ENCODE measurements at places on chromosomes 11 and 22. TPM values are rescaled to one million over a fixed set of nuclear protein-coding genes. Genes with fewer than 3 reads are reported as not detected.

DNA sequence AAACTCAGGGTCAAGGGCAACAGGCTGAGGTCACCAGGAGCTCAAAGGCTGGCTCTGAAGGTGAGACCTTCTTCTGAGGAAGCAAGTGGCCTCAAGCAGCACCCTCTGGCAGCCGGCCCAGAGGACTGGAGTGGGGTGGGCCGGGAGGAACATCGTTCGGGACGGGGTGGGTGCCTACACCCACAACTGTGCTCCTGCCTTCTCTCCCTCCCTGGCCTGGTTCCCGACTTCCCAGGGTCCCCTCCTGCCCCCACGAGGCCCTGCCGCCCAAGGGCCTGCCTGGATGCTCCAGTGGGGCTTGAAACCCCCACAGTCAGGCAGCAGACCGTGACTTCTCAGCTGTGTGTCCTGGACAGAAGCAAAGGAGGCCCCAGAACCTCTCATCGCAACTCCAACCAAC, 195.7 kb downstream of the IGLL1 start:
- no peak overlapping the region for H3K4me3 ChIP-seq
- no peak overlapping the region for H3K27ac ChIP-seq
- peaks cover 8% of the 10 kb centered on the region for H3K36me3 ChIP-seq

GRCh38 chr11:75311858-75312288, 39.6 kb downstream of the ARRB1 start:
- peak overlapping the region; percentile 93 for H3K27ac ChIP-seq
- peak; percentile 82 for DNase-seq
- H3K4me1 ChIP-seq = peaks cover 26% of the 10 kb centered on the region
- H3K4me3 ChIP-seq = peak overlapping the region; percentile 56
- H3K36me3 ChIP-seq = no peaks in the 10 kb centered on the region
- peaks cover 4% of the 10 kb centered on the region for H3K27me3 ChIP-seq

- H3K36me3 ChIP-seq = peaks cover 14% of the 10 kb centered on the region
- H3K27ac ChIP-seq = no peak overlapping the region
- peaks cover under 1% of the 10 kb centered on the region for H3K4me1 ChIP-seq
- no peak overlapping the region for H3K4me3 ChIP-seq
Measured at GRCh38 chr11:130171534-130171933, 12.0 kb downstream of the ST14 start.

DNA sequence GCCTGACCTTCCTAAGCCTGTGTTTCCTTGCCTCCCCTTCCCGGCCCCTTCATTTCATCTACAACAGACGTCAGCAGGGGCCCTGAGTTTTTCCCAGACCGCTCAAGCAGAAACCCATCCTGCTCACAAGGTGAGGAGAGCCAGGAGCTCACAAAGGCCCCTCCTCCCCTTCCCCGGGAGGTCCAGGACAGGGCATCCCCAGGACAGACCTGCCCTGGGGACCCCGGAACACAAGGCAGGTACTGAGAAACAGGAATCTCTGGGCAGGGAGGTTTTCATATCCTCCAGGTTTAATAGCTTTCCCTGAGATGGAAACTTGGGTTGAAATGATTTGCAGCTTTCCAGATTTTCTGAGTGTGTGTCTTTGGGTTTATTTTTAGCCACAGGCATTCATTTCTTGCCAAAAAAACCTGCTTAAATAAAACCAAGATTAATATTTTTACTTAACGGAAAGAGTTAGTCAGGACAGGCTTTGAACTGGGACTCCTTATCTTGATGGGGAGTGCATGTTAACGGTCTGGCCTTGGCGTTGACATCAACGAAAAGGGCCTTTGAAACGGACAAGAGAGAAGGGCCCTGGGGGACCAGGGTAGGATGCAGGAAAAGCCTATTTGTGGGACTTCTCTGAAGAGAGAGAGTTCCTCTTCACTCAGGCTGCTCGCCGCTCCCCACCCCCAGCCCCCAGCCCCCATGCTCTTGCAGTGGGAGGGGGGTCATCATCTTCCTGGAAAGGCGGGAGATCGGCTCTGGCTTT, 38.5 kb downstream of the TIMP3 start:
- no peak overlapping the region for H3K4me3 ChIP-seq
- no peaks in the 10 kb centered on the region for H3K4me1 ChIP-seq
- H3K27me3 ChIP-seq = no peaks in the 10 kb centered on the region
- no peak for DNase-seq
- H3K27ac ChIP-seq = no peak overlapping the region

GRCh38 chr11:91972665-91973266, 251.9 kb upstream of the FAT3 start:
- peaks cover 7% of the 10 kb centered on the region for H3K4me1 ChIP-seq
- no peaks in the 10 kb centered on the region for H3K27me3 ChIP-seq
- DNase-seq = no peak

MMP8 gene
- not detected for total RNA-seq

MGAT3 gene
- total RNA-seq = 12.8 TPM
